Effector memory CD4-positive, alpha-beta T cell (primary cell): ENCODE measurements at places on chromosomes 16 and 17.

- no peak overlapping the region for H3K4me3 ChIP-seq
- H3K27me3 ChIP-seq, result no peaks in the 10 kb centered on the region
- H3K36me3 ChIP-seq, result no peaks in the 10 kb centered on the region
- no peaks in the 10 kb centered on the region for H3K4me1 ChIP-seq
- DNase-seq, result no peak
These were observed 151.6 kb upstream of the XYLT1 start for GRCh38 chr16:17622366-17622765.

GRCh38 chr16:89009343-89010209 is 32.6 kb upstream of the CBFA2T3 start:
- H3K36me3 ChIP-seq, result no peaks in the 10 kb centered on the region
- no peak overlapping the region for H3K4me3 ChIP-seq
- no peak overlapping the region for H3K27ac ChIP-seq
- no peak for DNase-seq
- H3K4me1 ChIP-seq, result no peaks in the 10 kb centered on the region

DNA sequence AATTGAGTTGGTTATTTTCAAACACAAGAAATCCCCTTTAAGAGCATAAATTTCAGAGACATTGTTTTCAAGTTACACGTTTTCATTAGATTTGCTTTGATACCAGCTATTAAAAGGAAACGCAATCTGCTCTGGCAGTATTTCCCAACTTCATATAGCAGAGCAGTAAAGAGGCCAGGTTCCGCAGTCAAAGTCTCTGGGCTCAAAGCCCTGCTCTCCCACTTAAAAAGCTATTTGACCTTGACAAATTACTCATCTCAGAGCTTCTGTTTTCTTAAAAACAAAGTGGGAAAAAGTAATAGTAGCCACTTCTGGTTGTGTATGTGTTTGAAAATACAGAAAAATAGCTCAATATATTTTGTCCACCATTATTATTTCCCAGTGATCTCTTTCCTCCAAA is 89.7 kb upstream of the CDYL2 start:
- H3K27me3 ChIP-seq, result no peaks in the 10 kb centered on the region
- H3K4me1 ChIP-seq, result no peaks in the 10 kb centered on the region
- no peaks in the 10 kb centered on the region for H3K36me3 ChIP-seq
- DNase-seq, result no peak
- H3K27ac ChIP-seq, result no peak overlapping the region
- H3K4me3 ChIP-seq, result no peak overlapping the region

GRCh38 chr16:77955127-77955526 is 67.2 kb upstream of the CLEC3A start:
- no peak overlapping the region for H3K27ac ChIP-seq
- H3K4me3 ChIP-seq, result no peak overlapping the region
- no peak for DNase-seq
- no peaks in the 10 kb centered on the region for H3K4me1 ChIP-seq

DNA sequence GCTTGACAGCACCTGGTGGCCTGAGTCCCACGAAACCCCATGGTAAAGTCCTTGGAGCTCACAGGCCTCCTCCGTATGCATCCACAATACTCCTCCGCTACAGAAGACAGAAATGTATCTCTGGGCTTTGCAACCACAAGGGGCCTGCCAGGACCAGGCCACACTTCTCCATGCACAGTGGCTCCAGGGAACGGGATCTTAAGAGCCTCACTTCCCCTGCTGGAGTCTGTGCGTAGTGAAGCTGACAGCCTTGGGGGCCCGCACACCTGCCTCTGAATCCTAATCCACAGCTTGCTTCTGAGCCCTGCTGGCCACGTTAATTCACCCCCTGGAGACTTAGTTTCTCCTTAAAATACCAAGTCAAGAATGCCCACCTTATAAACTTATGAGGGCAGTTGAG is 125.7 kb downstream of the COPRS start:
- H3K4me3 ChIP-seq, result no peak overlapping the region
- no peaks in the 10 kb centered on the region for H3K27me3 ChIP-seq
- H3K4me1 ChIP-seq, result no peaks in the 10 kb centered on the region
- no peak overlapping the region for H3K27ac ChIP-seq
- no peaks in the 10 kb centered on the region for H3K36me3 ChIP-seq

DNA sequence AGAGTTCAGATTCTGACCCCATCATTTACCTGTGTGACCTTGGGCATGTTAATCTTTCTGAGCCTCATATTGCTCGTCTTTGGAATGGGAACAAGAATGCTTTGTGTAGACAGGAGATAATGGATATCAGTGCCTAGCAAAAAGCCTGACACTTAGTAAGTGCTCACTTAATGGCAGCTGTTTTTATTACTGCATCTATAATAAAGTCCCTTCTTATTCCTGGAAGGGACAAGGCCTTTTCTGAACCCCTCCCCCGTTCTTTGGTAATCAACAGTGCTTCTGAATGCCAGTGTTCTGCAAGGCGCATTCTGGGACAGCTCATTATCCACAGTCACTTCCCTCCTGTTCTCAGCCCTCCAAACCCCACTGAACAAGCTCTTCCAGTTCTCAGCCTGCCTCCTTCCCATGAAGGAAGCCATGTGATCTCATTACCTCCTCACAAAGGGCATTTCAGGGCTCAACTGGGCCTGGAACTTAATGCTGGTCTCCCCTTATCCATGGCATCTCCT is 25.1 kb upstream of the SUPT4H1 start:
- no peaks in the 10 kb centered on the region for H3K27me3 ChIP-seq
- no peaks in the 10 kb centered on the region for H3K36me3 ChIP-seq
- no peak overlapping the region for H3K4me3 ChIP-seq

GRCh38 chr17:35006961-35007360 is 26.6 kb downstream of the LIG3 start:
- H3K4me3 ChIP-seq, result no peak overlapping the region
- no peak overlapping the region for H3K27ac ChIP-seq
- H3K27me3 ChIP-seq, result no peaks in the 10 kb centered on the region
- peaks cover 41% of the 10 kb centered on the region for H3K36me3 ChIP-seq
- H3K4me1 ChIP-seq, result no peaks in the 10 kb centered on the region
